Neural progenitor cell (in vitro differentiated cells): ENCODE measurements at places on chromosomes 7 and 10. TPM values are rescaled to one million over a fixed set of nuclear protein-coding genes. Genes with fewer than 3 reads are reported as not detected.

Gene ATP6V1F
- total RNA-seq: 61.4 and 81.8 TPM in 2 replicates

Gene PCDH15
- 0.17 and 0.28 TPM in 2 replicates for total RNA-seq

Gene CXCL12
- total RNA-seq: 0.09 and 0.74 TPM in 2 replicates

Gene TAF3
- 3.4 and 4.6 TPM in 2 replicates for total RNA-seq

Gene SFRP5
- total RNA-seq: not detected in 2 replicates

Gene FASTK
- 22.4 and 71.0 TPM in 2 replicates for total RNA-seq

Gene HOXA5
- not detected in 2 replicates for total RNA-seq

Gene GRID2IP
- total RNA-seq: 0.31 TPM in 1 of 2 replicates, not detected in the other

Gene WDFY4
- not detected in 2 replicates for total RNA-seq

Gene CCL24
- not detected in 2 replicates for total RNA-seq

Gene EVX1
- total RNA-seq: not detected in 2 replicates

Gene SYT15
- total RNA-seq: 0.15 and 0.17 TPM in 2 replicates

Gene FKBP6
- not detected in 2 replicates for total RNA-seq

Gene C10orf88
- 11.4 and 17.7 TPM in 2 replicates for total RNA-seq

Gene SGMS1
- total RNA-seq: 9.2 and 10.3 TPM in 2 replicates

Gene ADCYAP1R1
- total RNA-seq: 0.39 and 0.56 TPM in 2 replicates

Gene NKX1-2
- not detected in 2 replicates for total RNA-seq

Gene ZNF138
- total RNA-seq: 32.6 and 61.2 TPM in 2 replicates

Gene CNTNAP2
- total RNA-seq: 110 and 126 TPM in 2 replicates
